ENCODE measurements at places on chromosomes 5 and 9.

GRCh38 chr5:134547999-134548658 is 22.7 kb downstream of the JADE2 start:
- DNase-seq, result no peak

DNA sequence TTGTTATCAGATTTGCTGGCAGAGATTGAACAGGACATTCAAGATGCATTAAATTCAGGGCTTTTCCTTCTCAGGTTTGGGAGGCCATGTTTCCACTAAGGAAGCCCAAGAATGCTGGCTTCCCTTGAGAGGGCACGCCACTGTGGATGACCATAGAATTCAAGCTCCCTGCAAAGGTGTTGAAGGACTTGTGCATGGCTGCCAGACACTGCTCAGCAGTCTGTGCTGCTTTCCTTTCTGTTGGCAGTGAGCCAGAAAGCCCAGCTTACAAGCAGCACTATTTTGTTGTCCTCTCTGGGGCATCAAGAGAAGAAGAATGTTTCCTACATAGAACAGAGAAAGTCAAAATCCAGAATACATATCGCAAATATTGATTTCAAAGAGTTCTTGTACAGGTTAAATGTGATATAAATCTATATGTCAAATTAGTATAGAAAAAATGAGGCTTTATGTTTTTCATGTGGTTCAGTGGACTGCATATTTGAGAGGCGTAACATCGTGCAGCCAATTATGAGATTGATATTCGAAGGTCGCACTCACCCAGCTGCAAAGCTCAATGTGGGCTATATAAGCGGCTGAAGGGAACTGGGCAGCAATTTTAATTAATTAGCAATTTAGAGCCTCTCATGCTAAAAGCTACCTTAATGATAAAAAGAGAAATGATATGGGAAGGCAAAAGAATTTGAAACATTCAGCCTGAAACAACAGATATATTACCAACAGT is 103.1 kb upstream of the ISL1 start:
- no peak for DNase-seq

- DNase-seq, result no peak
Observed at GRCh38 chr5:139759219-139759721, 36.3 kb upstream of the PSD2 start.

DNA sequence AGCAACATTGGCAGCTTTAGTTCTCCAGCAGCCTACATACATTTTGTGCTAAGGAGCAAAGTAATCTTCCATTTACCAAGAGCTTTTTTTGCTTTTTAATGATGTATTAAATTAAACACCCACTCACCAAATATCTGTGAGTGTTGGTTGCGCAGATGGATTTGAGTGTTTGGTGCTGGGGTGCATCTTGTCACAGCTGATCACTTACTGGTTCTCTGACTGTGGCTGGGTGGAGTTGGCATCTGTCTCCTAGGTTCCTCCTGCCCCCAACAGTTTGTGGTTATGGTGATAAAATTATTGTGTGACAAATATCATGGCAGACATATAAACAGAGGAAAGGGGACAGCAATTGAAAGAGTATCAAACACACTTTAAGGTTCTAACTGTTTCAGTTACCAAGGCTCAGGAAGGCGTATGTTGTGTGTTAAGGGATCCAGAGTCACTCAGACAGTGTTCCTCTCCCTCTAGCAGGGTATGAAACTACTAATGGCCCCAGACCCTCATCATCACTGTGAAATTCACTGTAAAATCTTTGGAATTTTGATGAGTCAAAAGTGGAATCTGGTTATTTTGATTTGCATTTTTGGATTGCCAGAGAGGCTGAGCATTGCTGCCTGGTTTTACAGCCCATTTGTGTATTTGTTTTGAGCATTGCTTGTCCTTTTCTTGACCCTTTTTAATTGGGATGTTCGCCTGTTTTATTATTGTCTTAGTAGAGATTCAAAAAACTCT is 81.7 kb downstream of the PDE8B start:
- peak; percentile 7 for DNase-seq

DNA sequence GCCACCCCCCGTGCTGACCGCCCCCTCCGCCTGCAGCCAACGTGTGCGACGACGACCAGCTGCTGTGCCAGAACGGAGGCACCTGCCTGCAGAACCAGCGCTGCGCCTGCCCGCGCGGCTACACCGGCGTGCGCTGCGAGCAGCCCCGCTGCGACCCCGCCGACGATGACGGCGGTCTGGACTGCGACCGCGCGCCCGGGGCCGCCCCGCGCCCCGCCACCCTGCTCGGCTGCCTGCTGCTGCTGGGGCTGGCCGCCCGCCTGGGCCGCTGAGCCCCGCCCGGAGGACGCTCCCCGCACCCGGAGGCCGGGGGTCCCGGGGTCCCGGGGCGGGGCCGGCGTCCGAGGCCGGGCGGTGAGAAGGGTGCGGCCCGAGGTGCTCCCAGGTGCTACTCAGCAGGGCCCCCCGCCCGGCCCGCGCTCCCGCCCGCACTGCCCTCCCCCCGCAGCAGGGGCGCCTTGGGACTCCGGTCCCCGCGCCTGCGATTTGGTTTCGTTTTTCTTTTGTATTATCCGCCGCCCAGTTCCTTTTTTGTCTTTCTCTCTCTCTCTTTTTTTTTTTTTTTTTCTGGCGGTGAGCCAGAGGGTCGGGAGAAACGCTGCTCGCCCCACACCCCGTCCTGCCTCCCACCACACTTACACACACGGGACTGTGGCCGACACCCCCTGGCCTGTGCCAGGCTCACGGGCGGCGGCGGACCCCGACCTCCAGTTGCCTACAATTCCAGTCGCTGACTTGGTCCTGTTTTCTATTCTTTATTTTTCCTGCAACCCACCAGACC is 80.2 kb downstream of the NTNG2 start:
- DNase-seq, result no peak
